ENCODE measurements at places on chromosomes 3 and 15.

- H3K27ac ChIP-seq: no peak overlapping the region
- no peaks in the 10 kb centered on the region for H3K4me1 ChIP-seq
- H3K27me3 ChIP-seq: no peaks in the 10 kb centered on the region
- H3K4me3 ChIP-seq: no peak overlapping the region
- H3K36me3 ChIP-seq: no peaks in the 10 kb centered on the region
Observed at GRCh38 chr3:174776636-174777035, 82.5 kb upstream of the NAALADL2 start.

- no peaks in the 10 kb centered on the region for H3K27me3 ChIP-seq
- no peak overlapping the region for H3K4me3 ChIP-seq
- no peak for DNase-seq
- H3K4me1 ChIP-seq: no peaks in the 10 kb centered on the region
Observed at GRCh38 chr15:77623755-77624524, 8.8 kb downstream of the LINGO1 start.

GRCh38 chr3:177448987-177449359 lies 251.7 kb upstream of the TBL1XR1 start:
- H3K27ac ChIP-seq: no peak overlapping the region
- H3K36me3 ChIP-seq: no peaks in the 10 kb centered on the region
- no peak overlapping the region for H3K4me3 ChIP-seq
- DNase-seq: peak; percentile 17
- H3K27me3 ChIP-seq: no peaks in the 10 kb centered on the region

DNA sequence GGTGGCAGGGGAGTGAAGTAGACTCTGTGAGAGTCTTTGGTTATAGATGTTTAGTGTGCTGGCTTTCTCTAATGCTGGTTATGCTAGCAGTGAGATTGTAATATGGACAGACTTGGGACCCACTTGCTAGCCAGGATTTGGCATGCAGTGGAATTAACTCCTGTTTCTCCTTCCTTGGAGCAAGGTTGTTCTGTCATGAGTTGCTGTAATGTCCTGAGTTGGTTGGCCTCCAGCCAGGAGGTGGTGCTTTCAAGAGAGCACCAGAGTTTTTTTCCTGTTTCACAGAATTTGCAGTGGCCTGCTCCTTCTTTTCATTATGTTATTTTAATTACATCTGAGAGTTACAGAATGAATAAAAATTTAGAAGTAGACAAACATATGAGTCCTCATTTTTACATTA lies 88.1 kb upstream of the PXYLP1 start:
- H3K4me3 ChIP-seq: no peak overlapping the region
- no peaks in the 10 kb centered on the region for H3K36me3 ChIP-seq
- DNase-seq: no peak
- no peaks in the 10 kb centered on the region for H3K4me1 ChIP-seq
- no peaks in the 10 kb centered on the region for H3K27me3 ChIP-seq

DNA sequence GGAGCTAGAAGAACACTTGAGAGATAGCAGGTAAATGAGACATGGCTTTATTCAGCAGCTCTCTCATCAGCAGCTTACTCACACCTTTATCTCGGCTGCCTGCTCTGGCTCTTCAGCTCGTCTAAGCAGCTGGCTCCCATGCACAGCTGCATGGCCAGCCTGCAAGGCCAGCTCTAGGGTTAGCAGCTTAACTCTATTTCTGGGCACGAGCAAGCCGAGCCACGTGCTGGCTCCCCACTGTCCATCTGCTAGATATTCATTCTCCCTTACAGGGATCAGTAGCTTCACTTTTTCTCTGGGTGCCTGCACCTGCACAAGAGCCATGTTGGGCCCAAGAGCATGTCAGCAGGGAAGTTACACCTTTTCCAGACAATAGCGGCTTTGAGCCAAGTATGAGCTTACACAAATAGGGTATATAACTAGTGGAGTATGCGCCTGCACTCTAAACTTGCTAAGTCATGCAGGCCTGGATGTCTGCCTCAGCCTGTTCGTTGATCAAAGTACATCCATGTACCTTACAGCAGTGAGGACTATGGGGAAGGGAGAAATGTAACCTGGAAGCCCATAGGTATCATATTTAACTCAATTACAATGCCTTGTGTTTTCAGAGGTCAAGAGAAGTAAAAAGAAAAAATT lies 174.9 kb upstream of the SNTN start:
- no peaks in the 10 kb centered on the region for H3K36me3 ChIP-seq
- H3K27me3 ChIP-seq: no peaks in the 10 kb centered on the region
- no peak overlapping the region for H3K4me3 ChIP-seq
- DNase-seq: no peak

All from B cell (primary cell).